ENCODE measurements at places on chromosomes 5 and 9. TPM values are rescaled to one million over a fixed set of nuclear protein-coding genes. Genes with fewer than 3 reads are reported as not detected.

GRCh38 chr9:129773262-129774048, 20.6 kb upstream of the PTGES start:
- H3K27ac ChIP-seq, result no peak overlapping the region
- no peaks in the 10 kb centered on the region for H3K27me3 ChIP-seq
- DNase-seq, result peak; percentile 24
- H3K36me3 ChIP-seq, result no peaks in the 10 kb centered on the region
- peaks cover 8% of the 10 kb centered on the region for H3K4me1 ChIP-seq

DNA sequence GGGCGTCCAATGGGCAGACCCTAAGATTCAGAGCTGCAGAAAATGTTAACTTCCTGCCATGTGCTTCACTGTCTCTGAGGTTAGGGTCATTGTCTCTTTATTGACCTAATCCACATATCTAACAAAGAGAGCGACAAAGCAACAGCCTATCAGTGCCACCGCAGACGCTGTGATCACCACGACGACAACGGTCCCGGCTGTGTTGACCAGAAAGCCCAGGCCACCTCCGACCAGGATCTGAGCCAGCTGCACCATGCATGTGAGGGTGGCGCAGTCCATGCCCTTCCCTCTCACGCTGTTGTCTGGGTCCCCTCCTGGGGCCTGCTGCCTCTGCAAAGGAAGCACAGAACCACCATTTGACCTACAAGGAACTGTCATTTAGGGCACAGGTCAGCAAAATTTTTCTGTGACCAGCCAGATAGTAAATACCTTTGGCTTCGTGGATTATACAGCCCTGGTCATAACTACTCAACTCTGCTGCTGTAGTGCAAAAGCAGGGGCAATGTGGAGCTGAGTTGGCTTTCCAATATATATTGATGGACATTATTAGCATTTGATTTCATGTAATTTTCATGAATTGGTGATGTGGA, 8.5 kb downstream of the RXFP3 start:
- no peak for DNase-seq
- no peaks in the 10 kb centered on the region for H3K4me1 ChIP-seq
- no peaks in the 10 kb centered on the region for H3K36me3 ChIP-seq
- H3K27me3 ChIP-seq, result peaks cover 26% of the 10 kb centered on the region

DNA sequence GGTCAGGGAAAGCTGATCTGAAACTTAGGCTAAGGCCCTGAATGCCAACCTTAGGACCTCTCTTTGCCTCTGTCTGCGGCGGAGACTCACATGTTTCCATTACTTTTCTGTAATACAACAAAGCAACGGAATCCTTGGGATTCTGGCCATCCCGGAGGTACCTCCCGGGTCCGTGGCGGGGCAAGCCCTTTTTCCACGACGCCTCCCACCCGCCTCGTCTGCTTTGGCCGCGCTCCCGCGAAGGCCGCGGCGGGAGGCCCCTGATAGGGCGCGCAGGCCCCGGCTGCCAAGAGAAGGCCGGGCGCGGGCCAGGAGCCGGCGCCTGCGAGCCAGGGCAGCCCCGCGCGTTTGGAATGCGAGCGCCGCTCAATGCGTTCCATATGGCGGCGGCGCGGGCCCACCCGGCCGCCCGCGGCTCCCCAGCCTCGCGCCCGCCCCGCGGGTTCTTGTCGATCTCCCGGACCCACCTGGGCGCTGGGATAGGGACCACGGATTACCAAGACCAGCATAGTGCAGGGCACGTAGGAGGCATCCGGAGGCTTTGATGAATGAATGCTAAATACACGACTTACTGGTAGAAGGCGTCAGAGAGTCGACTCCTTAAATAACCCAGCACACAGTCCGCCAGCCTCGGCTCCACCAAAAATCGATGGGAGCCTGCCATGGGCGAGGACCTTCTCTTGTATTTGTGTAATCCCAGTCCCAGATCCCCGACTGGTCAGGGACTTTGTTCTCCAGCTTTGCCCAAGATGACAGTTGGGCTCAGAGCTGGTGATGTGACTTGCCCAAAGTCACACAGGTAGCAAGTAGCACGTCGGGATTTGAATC, 17.5 kb upstream of the PHF19 start:
- H3K27me3 ChIP-seq, result no peaks in the 10 kb centered on the region
- H3K4me1 ChIP-seq, result peaks cover 28% of the 10 kb centered on the region
- H3K4me3 ChIP-seq, result peak overlapping the region; percentile 40
- H3K27ac ChIP-seq, result peak overlapping the region; percentile 70
- no peaks in the 10 kb centered on the region for H3K36me3 ChIP-seq

GRCh38 chr5:54874337-54875021, 110.9 kb downstream of the ESM1 start:
- H3K27ac ChIP-seq, result no peak overlapping the region
- peaks cover 3% of the 10 kb centered on the region for H3K27me3 ChIP-seq
- no peak overlapping the region for H3K4me3 ChIP-seq
- no peaks in the 10 kb centered on the region for H3K4me1 ChIP-seq

DNA sequence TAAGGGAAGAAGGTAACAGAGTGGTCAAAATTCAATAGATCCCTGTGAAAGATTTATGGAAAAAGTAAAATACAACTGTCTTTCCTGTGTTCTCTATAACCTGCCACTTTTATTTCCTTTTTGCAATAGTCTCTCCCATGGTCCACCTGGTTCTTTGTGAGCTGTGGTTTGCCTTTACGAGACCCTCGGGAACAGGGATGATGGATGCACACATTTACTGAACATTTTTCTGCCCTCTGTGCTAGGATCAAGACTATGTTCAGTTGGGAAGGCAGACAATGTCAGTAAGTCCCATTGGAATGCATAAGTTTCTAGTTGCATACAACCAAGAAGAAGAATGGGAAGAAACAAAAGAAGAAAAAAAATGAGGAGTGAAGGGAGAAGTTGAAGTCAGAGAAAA, 281.2 kb downstream of the TRPM3 start:
- no peak overlapping the region for H3K4me3 ChIP-seq
- H3K4me1 ChIP-seq, result no peaks in the 10 kb centered on the region
- no peak overlapping the region for H3K27ac ChIP-seq
- no peaks in the 10 kb centered on the region for H3K27me3 ChIP-seq

- H3K27ac ChIP-seq, result no peak overlapping the region
- H3K27me3 ChIP-seq, result peaks cover 25% of the 10 kb centered on the region
- no peak overlapping the region for H3K4me3 ChIP-seq
- DNase-seq, result no peak
- no peaks in the 10 kb centered on the region for H3K36me3 ChIP-seq
Observed at GRCh38 chr5:10556893-10557746, 6.8 kb upstream of the ANKRD33B start.

DNA sequence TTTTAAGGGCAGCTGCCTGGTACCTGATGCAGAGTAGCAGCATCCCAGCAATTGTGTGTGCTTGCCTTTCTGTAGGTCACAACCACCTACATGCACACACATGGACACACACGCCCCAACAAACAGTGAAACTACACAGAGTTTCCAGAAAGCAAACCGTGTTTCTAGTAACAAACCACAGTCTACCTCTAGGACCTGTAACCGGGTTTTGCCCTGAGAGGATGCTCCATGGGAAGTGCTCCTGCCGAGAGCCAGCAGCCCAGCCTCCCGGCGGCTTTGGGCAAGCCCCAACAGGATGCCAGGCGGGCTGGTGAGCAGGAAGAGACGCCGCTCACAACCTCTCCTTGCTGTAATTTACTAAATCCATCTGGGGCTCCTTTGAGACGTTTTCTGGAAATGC, 4.1 kb upstream of the TCF7 start:
- H3K4me3 ChIP-seq, result no peak overlapping the region
- peaks cover 27% of the 10 kb centered on the region for H3K27me3 ChIP-seq
- H3K36me3 ChIP-seq, result no peaks in the 10 kb centered on the region
- DNase-seq, result no peak

DNA sequence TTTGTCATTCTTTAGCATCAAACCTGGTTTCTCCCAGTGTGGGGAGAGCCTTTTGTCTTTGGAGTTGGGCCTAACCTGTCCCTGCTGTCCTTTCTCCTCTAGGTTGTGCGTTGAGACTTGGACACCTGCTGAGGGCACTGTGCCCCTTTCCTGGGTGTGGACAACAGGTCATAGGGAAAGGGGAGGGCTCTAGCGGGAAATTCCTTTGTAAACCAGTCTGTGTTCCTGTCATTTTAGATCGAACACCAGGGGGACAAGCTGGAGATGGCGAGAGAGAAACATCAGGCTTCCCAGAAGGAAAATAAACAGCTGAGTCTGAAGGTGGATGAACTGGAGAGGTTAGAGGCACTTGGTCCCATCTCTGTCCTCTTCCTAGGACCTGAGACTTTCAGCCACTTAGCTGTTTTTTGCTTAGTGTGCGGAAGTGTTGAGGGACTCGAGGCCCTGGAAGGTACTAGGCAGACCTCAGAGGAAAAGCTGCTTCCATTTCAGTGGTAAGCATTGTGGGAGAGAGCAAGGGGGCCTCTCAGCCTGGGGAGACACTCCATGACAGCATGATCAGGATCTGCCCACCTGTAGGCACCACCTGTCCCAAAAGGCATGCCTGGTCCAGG, 8.6 kb upstream of the GLE1 start:
- H3K4me3 ChIP-seq, result no peak overlapping the region
- peaks cover 7% of the 10 kb centered on the region for H3K36me3 ChIP-seq
- H3K4me1 ChIP-seq, result no peaks in the 10 kb centered on the region
- DNase-seq, result no peak
- no peaks in the 10 kb centered on the region for H3K27me3 ChIP-seq

GRCh38 chr5:179699616-179700237, 960 bp downstream of the CANX start:
- H3K4me1 ChIP-seq, result peaks cover 41% of the 10 kb centered on the region
- H3K27me3 ChIP-seq, result no peaks in the 10 kb centered on the region
- H3K36me3 ChIP-seq, result no peaks in the 10 kb centered on the region
- peak overlapping the region; percentile 94 for H3K4me3 ChIP-seq
- DNase-seq, result peak; percentile 27
- H3K27ac ChIP-seq, result peak overlapping the region; percentile 95

DNA sequence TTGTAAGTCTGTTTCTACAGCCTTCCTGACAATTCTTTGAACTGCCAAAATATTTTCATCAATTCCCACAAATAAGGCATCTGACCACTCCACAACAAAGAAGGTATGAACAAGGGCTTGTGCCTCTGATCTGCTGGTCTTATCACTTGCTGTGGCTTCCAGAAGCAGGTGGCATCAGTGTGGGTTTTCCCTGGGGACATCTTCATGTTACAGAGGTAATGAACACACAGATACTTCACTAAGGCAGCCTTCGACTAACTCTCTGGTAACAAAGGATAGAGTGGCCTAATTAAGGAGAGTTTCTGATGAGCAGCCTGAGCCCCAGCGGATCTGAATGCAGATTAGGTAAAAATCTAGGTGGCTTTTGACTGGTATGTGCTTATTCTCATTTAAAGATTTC, 15.2 kb upstream of the ERAP2 start:
- H3K4me1 ChIP-seq, result peaks cover 7% of the 10 kb centered on the region
- DNase-seq, result no peak
- no peak overlapping the region for H3K27ac ChIP-seq
- H3K27me3 ChIP-seq, result no peaks in the 10 kb centered on the region
- no peaks in the 10 kb centered on the region for H3K36me3 ChIP-seq
- no peak overlapping the region for H3K4me3 ChIP-seq

DNA sequence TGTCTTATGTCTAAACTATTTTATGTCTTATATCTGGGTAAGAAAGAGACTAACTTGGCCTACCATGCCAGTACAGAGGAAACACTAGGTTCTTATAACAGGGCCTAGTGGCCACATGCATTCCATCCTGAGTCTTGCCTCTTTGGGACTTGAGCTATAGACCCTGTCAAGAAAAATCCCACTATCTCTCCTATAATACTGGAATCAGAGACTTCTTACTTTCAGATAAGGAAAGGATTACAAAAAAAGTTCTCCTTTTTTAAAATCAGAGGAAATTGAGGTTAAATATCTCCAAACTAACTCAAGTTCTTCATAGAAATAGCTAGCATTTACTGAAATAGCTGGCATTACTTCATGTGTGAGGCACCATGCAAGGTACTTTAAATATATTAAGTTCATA, 34.3 kb downstream of the PTGER4 start:
- H3K4me1 ChIP-seq, result peaks cover 25% of the 10 kb centered on the region
- H3K27me3 ChIP-seq, result no peaks in the 10 kb centered on the region
- no peak overlapping the region for H3K4me3 ChIP-seq
- DNase-seq, result no peak
- peaks cover 9% of the 10 kb centered on the region for H3K36me3 ChIP-seq

- DNase-seq, result no peak
- peaks cover 25% of the 10 kb centered on the region for H3K4me1 ChIP-seq
- H3K4me3 ChIP-seq, result no peak overlapping the region
- peak overlapping the region; percentile 99 for H3K27ac ChIP-seq
- no peaks in the 10 kb centered on the region for H3K27me3 ChIP-seq
Observed at GRCh38 chr9:136552117-136552703, 6.4 kb upstream of the NOTCH1 start.

DNA sequence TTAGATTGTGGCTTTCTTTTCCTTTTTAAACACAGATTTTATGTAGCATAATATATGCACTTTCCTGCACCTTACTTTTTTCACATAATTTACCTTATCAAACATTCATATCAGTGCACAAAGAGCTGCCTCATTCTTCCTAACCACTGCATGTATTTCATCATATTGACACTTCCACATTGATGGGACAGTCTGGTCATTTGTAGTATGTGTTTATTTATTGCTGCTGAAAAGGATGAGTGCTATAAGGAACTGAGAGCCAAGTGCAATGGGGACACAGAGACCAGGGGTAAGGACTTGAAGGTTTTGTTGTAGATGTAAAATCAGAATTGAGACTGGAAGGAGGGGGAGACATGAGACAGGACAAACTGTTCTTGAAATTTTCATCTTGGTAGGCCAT, 193.8 kb downstream of the SMARCA2 start:
- no peaks in the 10 kb centered on the region for H3K36me3 ChIP-seq
- no peaks in the 10 kb centered on the region for H3K27me3 ChIP-seq
- no peaks in the 10 kb centered on the region for H3K4me1 ChIP-seq
- no peak overlapping the region for H3K27ac ChIP-seq

- H3K27me3 ChIP-seq, result no peaks in the 10 kb centered on the region
- DNase-seq, result no peak
- H3K27ac ChIP-seq, result no peak overlapping the region
- H3K36me3 ChIP-seq, result no peaks in the 10 kb centered on the region
Observed at GRCh38 chr9:94839398-94839797, 112.9 kb downstream of the AOPEP start.

GRCh38 chr9:125399165-125399564, 137.5 kb downstream of the GAPVD1 start:
- no peak overlapping the region for H3K4me3 ChIP-seq
- no peaks in the 10 kb centered on the region for H3K27me3 ChIP-seq

GPRIN1 gene
- total RNA-seq, result 5.2 TPM

STPG3 gene
- total RNA-seq, result not detected

SDHA gene
- total RNA-seq, result 225 TPM

F12 gene
- total RNA-seq, result 2.6 TPM

COL23A1 gene
- 0.14 TPM for total RNA-seq

TMOD1 gene
- total RNA-seq, result 4.2 TPM

IL9 gene
- not detected for total RNA-seq

ACER2 gene
- 2.8 TPM for total RNA-seq

BRD3 gene
- 21.3 TPM for total RNA-seq

CYLC2 gene
- not detected for total RNA-seq

TNC gene
- total RNA-seq, result 316 TPM

PCDHGB1 gene
- total RNA-seq, result 10.5 TPM

CMBL gene
- 40.4 TPM for total RNA-seq

APBB3 gene
- total RNA-seq, result 20.1 TPM
